ENCODE measurements at places on chromosomes 16 and 17. TPM values are rescaled to one million over a fixed set of nuclear protein-coding genes. Genes with fewer than 3 reads are reported as not detected.

The CNTNAP1 gene
- 2.2 TPM for total RNA-seq

The ADAM11 gene
- total RNA-seq: 1.0 TPM

The FGF11 gene
- total RNA-seq: 3.3 TPM

- peak; percentile 41 for DNase-seq
These were observed 114.0 kb downstream of the ZNF778 start for GRCh38 chr16:89331371-89332109.

DNA sequence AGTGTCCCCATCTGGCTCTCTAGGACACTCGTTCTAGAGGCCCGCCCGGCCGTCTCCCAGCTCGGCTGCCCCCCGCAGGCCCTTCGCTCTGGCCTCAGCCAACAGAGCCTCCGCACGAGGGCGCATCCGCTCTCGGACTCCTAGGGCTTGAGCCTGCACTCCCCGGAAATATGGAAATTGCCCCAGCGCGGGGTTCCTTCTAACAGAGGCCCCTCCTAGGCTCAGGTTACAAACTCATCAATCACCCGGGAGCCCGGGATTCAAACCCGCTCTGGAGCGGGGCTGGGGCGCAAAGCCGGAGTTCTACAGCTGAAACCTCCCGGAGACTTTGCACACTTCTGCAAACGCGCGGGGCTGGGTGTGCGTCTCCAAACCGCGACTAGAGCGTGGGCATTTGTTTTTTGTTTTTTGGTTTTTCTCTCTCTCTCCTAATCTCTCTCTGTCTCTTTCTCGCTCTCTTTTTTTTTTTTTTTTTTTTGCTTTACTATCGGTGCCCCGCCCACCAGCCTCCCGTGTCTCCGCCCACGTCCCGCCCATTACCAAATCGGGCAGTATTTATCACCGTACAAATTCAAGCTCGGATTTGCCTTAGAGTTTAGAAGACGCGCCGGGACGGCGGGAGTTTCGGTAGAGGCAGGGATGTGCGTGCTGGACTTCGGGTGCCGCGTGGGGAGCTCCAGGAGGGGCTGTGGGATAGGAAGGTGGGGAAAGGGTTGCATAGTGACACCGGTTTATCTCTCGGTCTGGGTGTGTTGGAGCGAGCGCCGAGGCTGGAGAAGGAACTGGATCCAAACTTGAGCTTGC is 2.4 kb upstream of the FOXL1 start:
- no peak for DNase-seq

GRCh38 chr17:45144199-45145034 is 3.9 kb upstream of the HEXIM1 start:
- DNase-seq: peak; percentile 24

DNA sequence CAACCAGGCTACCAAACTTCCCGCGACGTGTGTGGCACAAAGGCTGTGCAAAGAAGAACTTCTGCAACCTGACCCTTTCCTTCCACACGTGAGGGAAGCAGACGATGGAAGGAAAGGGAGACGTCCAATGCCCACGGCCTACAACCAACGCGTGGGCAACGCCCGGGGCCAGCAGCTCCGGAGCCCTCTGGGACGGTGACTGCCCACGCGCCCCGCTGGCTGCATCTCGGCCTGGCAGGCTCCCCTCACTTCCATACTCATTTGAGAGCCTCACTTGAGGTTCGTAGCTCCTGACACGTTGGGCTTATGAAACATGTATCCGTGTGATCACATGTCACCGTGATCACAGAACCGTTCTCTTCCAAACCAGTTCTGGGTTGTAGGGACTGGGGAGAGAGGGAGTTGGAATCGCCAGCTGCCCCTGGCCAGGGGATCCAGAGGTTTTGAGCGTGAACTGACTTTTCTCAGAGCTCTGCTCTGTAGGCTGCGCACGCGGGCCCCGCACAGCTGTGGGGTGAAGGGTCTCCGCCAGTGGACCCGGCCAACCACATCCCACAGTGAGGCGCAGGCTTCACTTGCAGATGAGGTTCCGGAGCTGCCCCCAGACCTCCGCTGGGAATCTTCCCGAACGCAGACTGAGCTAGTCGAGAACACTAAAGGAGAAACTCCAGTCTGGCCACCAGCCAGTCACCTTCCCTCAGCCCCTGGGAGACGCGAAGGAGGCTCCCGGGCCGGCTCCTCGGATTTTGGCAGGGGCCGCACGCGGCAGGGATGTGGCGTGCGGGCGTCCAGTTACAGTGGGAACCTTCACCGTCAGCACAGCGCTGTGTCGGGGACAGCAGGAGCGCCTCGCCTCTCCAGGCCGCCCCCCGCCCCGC is 1.0 kb downstream of the LMF1 start:
- no peak for DNase-seq

DNA sequence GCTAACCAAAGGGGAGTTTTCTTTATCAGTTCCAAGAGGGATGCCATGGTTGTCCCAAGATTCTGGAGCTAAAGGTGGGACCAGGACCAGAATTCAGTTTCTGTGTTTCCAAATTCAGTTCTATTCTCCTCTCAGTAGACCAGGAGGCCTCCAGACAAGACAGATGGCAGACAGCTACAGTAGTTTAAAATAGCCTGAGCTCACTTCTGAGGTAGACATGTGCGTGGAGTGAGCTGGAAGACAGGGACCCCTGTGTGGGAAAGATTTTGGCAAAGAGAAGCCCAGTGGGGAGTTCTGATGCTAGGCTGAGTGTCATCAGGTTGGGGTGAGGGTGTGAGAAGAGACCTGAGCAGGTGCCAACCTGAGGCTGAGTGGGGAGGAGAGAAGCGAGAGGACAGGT is 95.4 kb downstream of the PRKCB start:
- no peak for DNase-seq

DNA sequence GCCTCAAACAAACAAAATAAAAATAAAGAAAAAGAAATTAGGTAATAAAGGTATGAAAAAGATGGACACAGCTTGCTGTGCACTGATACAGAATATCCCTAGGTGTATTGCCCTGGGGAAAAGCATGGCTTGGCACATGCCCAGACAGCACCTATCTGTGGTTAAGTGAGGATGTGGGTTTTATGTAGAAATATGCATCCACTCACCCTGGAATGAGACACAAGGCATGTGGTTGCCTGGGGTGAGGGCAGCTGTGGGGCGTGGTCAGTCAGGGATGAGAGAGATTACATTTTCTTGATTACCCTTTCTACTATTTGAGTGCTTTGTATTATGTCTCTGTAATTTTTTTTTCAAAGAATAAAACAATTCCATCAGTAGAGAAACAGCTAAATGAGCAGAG is 6.9 kb downstream of the PLLP start:
- DNase-seq: peak; percentile 59

- no peak for DNase-seq
These were observed 5.5 kb upstream of the ACSF2 start for GRCh38 chr17:50420419-50421112.

DNA sequence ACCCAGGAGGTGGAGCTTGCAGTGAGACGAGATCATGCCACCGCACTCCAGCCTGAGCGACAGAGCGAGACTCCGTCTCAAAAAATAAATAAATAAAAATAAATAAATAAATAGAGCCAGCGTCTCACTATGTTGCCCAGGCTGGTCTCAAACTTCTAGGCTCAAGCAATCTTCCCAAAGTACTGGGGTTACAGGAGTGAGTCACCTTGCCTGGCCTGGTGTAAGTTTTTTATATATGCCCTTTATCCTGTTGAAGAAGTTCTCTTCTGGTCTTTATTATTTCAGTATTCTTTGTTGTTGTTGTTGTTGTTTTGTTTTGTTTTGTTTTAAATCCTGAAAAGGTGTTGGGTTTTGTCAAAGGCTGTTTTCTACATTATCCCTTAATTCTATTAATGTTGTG is 30.1 kb upstream of the ABCC1 start:
- no peak for DNase-seq

GRCh38 chr17:81553616-81554181 is 1.5 kb upstream of the FAAP100 start:
- DNase-seq: no peak

GRCh38 chr16:67804853-67805542 is 1.4 kb downstream of the RANBP10 start:
- no peak for DNase-seq

GRCh38 chr16:87895641-87896141 is 26.4 kb upstream of the SLC7A5 start:
- DNase-seq: peak; percentile 61

- DNase-seq: no peak
These were observed 2.6 kb downstream of the RARA start for GRCh38 chr17:40311575-40311974.

GRCh38 chr16:75614066-75614897 is 8.8 kb downstream of the ADAT1 start:
- DNase-seq: no peak

DNA sequence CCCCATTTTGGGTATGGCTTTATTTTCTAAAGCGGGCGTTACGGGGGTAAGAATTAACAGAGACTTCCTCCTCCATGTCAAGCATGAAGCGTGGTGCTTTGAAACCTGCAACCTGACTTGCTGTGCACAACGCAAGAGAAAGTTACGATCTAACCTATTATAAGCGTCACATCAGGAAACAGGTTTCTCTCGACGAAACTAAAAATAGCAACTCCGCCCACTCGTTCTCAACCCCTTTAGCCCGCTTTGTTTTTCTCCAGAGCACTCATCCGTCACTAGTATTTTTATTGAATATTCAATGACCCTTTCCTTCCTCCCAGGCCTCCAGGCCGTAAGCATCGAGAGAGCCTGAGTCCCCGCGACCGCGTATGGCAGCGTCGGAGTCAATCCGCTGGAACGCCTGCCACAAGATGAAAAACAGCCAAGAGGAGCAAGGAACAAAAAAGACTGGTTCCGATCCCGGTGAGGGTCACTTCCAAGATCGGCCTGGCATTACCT is 555 bp downstream of the NUP88 start:
- DNase-seq: peak; percentile 64

DNA sequence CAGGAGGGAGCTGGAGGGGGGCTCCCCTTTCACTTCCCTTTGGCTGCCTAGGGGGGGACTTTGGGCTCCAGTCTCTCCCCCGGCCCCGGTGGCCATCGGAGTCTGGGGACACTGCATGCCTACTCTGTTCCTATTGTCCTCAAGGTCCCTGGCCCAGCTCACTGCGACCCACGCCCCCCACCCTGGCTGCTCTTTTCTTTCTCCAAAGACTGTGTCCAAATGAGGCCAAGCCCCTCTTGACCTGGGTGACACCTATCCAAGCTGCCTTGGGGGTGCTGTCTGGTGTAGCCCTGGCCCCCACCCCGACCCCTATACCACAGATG is 12.9 kb downstream of the UBALD1 start:
- DNase-seq: no peak

- DNase-seq: no peak
These were observed 230.7 kb upstream of the CCL2 start for GRCh38 chr17:34024386-34024785.

DNA sequence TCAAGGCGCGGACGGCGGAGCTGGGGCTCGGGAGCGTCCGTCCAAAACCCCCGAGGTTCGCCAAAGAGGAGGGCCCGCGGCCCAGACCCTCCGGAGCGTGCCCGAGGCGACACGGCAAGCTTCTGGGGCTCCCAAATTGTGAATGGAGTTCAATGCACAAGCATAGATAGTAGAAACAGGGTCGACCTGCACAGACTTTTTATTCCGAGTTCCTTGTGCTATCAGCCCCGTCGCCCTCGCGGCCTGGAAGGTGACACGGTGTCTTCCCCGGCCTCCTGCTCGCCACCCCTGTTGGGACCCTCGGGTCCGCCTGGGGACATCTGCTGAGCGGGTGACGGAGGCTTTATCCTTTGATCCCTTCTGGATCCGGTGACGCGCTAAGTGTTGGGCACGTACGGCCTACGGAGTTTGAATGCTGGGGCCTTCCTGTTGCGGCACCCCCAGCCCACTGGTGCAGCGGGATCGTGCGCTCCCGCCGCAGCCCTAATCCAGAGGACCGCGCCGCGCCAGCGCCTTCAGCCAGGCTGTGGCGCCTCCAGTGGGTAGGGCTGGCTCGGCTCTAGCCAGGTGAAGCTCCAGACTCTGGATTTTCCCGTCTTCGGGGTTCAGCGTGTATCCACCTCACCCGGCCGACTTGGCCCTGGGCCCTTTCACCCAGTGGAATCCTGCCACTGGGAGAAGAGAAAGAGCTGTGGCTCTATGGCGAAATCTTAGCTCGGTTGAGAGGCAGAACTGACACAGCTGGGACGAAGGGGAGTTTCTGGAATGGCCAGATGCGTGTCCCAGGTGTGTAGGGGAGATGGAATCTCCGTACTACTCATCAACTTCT is 17.0 kb upstream of the NTN1 start:
- no peak for DNase-seq

- DNase-seq: no peak
These were observed 22.6 kb upstream of the ITGA3 start for GRCh38 chr17:50033316-50033715.

GRCh38 chr16:24973809-24974461 is 41.2 kb downstream of the ARHGAP17 start:
- DNase-seq: no peak
